ENCODE measurements at places on chromosomes 12 and 14. TPM values are rescaled to one million over a fixed set of nuclear protein-coding genes. Genes with fewer than 3 reads are reported as not detected.

- no peak for DNase-seq
Observed at GRCh38 chr12:67632005-67632404, 16.5 kb upstream of the DYRK2 start.

DNA sequence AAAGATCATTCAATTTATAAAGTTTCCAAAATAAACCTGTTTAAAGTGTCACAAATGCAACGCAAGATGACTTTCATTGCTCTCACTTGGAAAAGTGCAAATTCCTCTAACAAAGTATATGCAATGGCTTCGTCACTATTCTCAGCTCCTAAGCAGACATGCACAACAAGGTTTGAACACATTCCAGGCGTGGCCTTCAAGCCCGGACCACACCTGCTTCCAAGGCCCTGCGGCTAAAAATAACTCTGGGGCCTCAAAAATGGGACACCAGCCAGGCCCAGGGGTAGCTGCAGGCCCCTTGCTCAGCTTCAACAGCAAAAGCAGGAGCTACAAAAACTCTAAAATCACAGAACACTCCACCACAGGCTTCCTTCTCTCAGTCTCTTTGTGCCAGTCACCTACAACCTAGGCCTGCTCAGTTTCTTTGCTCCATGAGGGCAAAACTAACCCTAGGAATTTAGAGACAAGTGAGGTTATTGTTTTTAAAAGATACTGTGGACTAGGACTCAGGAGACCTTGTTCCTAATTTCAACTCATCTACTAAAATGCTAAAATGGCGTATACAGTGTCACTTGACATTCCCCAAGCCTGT is 29.3 kb downstream of the DUSP16 start:
- no peak for DNase-seq

GRCh38 chr12:53960187-53961024 is 5.7 kb downstream of the HOXC12 start:
- no peak for DNase-seq

DNA sequence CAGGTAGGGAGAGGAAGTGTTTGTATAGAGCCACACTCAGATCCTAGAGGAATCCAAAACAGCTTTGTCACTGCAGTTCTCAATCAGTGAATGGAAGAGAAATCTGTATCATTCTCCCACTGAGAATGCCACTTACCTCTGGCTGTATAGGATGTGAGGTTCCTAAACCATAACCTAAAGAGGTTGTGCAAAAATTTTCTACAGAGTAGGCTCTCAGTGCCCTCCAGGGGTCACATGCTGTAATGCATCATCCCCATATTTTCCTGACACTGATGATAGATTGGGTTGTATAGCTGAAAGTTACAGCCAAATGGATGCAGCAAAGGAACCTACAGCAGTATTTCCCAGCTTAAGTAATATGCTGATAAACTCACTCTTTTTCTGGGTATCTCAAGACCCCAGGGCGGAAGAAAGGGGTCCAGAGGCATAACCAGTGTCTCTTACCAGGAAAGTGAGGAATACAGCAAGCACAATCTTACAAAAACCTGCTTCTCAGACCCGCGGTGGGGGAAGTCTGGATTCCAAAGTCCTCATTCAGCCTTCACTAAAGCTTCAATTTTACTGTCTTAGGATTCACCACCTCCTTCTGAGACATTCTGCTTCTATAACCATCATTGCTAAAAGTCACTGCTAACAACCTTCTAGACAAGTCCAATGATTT is 3.8 kb downstream of the BCDIN3D start:
- peak; percentile 68 for DNase-seq

GRCh38 chr14:104927901-104928300 is 3.2 kb downstream of the PLD4 start:
- DNase-seq = peak; percentile 63

DNA sequence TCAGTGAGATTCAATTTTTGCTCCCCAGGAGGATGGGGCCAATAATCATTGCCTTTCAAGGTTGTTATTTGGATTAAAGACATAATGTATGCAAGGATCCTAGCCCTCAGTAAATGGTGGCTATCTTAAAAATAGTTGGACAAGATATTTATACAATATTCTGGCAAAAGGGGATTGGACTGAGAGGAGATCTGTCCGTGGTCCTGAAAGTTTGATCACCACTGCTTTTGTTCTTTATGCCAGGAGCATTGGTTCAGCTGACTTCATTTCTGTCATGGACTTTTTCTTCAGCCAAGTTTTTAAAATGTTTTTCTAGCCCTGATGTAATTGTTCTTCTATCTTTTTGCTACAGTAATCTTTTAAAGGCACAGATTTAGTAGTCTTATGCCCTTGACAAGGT is 70.2 kb upstream of the TCL1A start:
- DNase-seq = peak; percentile 75

DNA sequence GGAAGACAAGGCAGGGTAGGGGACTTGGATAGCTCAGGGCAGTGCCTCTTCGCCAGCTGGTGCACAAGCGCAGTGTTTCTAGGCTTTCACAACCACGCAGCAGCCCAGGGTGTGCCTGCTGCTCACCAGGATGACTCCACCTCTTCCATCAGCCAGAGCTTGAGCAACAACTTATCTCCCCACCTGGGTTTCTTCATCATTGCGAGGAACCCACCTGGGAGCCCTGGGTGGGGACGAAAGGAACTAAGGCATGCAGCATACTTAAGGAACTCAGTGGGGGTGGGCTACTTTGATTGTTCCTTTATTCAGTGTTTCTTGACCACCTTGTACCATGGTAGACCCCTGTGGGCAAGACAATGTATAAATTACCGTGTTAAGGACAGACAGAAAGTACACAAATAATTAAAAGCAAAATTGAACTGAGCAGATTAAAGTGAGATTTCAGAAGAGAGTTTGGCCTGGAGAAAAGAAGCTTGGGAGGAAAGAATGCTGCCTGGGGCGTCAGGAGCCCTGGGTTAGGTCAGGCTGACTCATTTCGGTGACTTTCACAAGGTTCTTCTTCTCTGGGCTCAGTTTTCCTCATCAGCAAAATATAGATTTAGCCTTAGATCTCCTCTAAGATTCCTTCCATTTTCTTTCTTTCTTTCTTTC is 22.9 kb downstream of the KRT18 start:
- DNase-seq = peak; percentile 50

- DNase-seq = no peak
Observed at GRCh38 chr12:82027612-82028011, 268.5 kb upstream of the PPFIA2 start.

DNA sequence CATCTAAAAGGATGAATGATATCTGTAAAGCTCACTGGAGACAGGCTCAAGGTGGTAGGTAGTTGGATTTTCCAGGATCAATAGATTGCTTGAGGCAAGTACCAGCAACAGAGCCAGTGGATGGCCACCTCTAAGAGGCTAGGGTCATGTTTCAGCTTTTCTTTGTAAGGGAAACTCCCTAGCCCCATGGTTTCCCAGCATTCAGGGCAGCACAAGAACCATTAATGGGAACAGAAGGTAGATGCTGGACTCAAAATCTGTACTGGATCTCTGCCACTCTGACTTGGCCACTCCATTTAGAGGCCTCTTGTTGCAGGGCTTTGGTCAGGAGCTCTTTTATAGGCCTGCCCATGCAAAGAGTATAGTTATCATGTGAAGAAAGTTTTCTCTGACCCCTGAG is 76.1 kb upstream of the DYRK2 start:
- DNase-seq = peak; percentile 10

LIN7A gene
- 11.9 TPM for total RNA-seq

- no peak for DNase-seq
Observed at GRCh38 chr14:24721775-24722174, 87.8 kb upstream of the GZMB start.

CCDC177 gene
- total RNA-seq = 0.17 TPM

C3AR1 gene
- total RNA-seq = not detected

GRCh38 chr12:18382236-18382885 is 121.0 kb downstream of the PIK3C2G start:
- no peak for DNase-seq

All from H7 (cell line).